ENCODE measurements at places on chromosomes 6 and 20.

DNA sequence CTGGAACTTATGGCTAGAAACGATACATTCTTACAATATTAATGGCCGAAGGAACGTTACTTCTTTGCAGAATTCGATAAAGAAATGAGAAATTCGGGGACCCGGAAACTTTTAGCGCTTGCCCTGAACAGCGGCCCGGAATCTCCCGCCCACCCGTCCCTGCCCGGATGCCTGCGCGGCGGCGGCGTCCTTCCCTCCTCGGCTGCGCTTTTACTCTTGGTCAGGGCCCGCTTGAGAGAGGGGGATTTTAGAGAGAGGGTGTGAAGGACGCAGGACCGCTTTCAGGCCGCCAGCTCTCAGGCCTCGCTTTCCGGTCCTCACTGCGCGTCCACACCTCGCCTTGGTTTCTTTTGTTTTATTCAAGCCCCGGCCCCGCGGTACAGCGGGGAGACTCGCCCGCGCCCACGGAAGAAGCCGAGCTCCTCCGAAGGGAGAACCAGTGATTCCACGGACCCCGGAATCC is 243.7 kb downstream of the ARID1B start:
- DNase-seq, result peak; percentile 57

DNA sequence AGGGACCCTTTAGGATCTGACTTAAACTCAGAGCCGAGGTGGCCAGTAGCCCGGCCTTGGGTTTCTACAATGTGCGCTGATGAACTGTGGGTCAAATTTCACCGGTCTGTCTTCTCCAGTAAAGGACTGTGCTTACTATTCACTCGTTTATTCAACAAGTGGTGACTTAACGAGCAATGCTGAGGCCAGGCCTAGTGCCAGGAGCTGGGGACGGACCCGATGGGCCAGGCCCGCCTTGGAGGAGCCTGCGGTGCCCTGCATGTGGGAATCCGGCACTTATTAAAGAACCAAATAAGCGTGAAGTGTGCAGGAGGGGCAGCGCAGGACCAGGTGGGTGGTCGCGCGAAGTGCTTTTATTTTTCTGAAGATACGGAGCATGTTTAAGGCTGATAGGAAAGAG is 24.0 kb downstream of the CTCFL start:
- DNase-seq, result no peak

GRCh38 chr6:42271834-42272805 is 54.5 kb upstream of the MRPS10 start:
- no peak for DNase-seq

- no peak for DNase-seq
These were observed 85.5 kb downstream of the SLC22A23 start for GRCh38 chr6:3371222-3371949.

DNA sequence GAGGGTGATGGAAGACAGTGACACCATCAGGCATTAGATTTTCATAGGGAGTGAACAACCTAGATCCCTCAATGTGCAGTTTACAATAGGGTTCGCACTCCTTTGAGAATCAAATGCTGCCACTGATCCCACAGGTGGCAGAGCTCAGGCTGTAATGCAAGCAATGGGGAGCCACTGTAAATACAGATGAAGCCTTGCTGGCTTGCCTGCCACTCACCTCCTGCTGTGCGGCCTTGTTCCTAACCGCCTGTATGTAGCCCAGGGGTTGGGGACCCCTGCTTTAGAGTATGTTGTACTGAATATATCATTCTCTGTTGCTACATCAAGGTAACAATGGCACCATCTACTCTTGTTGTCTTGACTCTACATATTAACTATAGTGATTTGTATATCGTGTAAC is 37.1 kb downstream of the TPD52L1 start:
- DNase-seq, result no peak

DNA sequence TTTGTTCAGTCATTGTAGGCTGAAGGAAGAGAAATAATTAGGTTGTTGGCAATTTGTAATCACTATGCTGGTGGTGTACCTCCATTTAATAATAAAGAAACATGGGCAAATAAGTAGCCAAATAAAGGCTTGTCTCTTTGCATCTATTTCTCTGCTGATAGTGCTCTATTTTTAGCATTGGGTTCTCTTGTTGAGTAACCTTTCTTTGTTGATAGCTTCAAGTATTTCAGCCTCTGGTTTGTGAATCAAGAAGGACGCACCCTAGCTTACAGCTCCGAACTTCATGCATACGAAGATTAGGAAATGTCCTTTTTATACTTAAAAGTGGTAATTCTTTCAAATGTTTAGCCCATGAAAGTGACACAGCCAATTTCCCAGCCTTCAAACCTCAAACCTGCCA is 2.6 kb downstream of the PPP1R14C start:
- no peak for DNase-seq

DNA sequence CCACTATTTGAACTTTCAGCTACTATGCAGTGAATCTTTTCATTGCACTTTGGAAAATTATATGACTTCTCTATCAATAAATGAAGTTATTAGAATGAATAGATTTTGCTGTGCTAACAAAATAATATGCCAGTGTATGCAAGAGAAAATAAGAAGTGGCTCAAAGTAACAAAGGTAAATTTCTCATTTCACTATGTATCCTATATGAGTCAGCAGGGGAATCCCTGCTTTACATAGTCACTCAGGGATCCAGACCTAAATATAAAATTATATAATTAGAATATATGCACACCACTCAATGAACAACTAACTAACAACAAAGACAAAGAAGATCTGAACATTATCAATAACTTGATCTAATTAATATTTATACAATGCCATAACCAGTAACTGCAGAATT is 390.8 kb upstream of the IRAK1BP1 start:
- DNase-seq, result no peak

- no peak for DNase-seq
These were observed 2.3 kb downstream of the ARFRP1 start for GRCh38 chr20:63705232-63706026.

DNA sequence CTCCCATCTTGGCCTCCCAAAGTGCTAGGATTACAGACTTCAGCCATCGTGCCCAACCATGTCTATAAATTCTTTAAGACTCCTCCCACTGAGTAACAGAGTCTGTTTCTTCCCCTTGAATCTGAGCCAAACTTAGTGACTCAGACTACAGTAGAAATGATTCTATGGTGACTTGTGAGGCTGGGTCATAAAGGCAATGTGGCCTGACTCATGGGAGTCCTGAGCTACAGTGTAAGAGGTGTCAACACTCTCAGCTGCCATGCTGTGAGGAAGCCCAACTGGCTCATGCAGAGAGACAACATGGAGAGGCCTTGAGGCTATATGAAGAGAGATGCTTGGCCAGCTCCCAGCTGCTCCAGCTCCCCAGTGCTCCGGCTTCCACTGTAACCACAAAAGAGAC is 5.2 kb upstream of the NRSN2 start:
- DNase-seq, result no peak

- DNase-seq, result no peak
These were observed 152.8 kb downstream of the NFATC2 start for GRCh38 chr20:51389543-51390264.

DNA sequence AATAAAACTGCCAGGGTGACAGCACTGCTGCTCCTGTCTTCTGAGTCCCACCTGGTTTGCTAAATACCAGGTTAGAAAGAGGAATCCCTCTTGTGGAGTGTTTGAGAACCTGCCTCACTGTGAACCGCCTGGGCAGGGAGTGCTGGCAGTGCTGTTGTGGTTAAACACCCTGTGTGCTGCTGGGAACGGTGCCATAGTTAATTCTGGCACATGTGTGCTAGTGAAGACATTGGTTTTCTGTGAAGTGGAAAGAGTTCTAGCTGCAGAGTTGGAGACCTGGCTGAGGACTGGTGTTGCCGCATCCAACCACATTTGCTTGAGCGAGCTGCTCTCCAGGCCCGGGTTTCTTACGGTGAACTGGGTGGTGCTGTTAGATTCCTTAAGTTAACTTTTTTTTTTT is 72.7 kb downstream of the IGF2R start:
- DNase-seq, result no peak

GRCh38 chr6:52664991-52665686 is 5.8 kb upstream of the TMEM14A start:
- no peak for DNase-seq

DNA sequence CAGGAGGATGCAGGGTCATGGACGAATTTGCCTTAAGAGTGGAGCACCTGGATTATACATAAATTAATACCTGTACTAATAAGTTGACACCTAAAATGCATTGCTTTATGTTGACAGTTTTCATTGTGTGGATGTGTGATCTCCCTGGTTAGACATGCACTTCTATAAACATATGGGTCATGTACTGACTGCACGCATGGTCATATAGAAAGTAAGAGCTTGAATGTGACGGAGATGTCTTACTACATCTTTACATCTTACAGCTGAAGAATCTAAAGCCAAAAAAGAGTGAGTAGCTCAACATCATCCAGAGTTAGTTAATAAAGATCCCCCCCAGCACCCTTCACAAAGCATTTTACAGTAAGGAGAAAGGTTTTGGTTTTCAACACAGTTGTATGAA is 408.4 kb upstream of the JARID2 start:
- no peak for DNase-seq

- no peak for DNase-seq
These were observed 16.8 kb downstream of the LAMA4 start for GRCh38 chr6:112237595-112237994.

GRCh38 chr6:142313284-142313683 is 11.5 kb downstream of the ADGRG6 start:
- no peak for DNase-seq
